Activated T-cell treated with anti-CD3 and anti-CD28 coated beads, Interleukin-2, amount 50 U/mL, for 1 hour (primary cell): ENCODE measurements at places on chromosomes 6 and 20.

DNA sequence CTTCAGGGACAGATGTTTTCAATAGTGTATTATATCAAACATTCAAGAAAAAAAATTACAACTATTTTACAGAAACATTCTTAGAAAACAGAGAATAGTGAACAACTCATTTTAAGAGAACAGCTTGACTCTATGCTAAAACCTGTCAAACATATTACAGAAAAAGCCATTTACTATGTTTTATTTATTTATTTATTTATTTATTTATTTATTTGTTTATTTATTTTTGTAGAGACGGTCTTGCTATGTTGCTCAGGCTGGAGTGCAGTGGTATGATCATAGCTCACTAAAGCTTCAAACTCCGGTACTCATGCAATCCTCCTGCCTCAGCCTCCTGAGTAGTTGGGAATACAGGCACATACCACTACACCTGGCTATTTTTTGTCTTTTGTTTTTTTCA is 317.9 kb upstream of the HTR1E start:
- no peak for DNase-seq

DNA sequence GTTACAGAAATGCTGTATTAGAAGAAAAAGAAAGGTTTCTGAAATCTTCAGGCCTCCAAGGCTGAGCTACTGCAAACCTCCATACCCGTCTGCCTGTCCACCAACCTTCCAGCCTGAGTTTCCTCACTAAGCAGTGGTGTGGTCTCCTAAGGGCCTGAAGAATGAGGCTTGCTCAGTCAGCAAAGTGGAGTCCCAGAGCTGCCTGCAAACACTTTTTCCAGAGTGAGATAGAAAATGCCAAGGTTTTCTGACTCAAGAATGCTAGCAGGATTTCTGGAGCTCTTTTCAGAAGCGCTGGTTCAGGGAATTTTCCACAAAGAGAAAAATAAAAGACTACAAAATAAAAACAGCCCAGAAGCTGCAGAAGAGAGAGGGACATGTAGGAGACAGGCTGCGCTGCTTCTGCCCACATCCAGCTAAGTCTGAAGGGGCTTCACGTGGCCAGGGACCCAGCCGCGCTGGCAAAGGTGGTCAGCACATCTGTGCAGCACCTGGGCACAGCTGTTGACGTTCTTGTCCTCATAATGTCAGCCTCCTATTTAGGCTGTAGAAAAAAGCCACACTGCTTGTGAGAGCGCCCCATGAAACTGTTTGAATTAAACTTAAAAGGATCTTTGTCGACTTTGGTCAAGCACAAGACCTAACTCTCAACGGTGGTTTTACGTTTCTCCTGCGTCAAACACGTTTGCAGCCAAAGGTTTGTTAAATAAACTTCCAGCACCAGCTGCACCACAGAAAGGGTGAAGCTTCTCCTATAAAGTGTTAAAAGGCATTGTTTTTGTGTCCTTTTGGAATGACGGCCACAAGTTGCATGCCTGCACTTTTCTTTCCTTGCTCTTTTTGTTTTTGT is 209.0 kb downstream of the THBS2 start:
- no peak for DNase-seq

DNA sequence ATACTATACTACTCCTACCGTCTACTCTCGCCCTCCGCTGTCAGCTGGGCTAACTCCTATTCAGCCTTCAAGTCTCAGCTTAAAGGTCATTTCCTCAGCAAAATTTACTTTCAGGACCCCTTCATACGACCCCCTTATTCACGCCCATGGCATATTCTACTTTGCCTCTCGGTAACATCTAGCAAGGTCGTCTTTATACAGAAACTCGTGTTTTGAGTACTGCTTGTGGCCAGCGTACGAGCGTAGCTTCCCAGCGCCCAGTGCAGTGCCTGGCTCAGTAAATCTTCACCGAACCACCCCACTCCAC is 546 bp downstream of the CRNKL1 start:
- no peak for DNase-seq

GRCh38 chr6:137762168-137763090 is 104.6 kb upstream of the TNFAIP3 start:
- no peak for DNase-seq

- DNase-seq = no peak
Measured at GRCh38 chr6:133630651-133631050, 258.3 kb upstream of the TCF21 start.

- DNase-seq = no peak
Measured at GRCh38 chr20:50722424-50723155, 8.8 kb upstream of the PARD6B start.

DNA sequence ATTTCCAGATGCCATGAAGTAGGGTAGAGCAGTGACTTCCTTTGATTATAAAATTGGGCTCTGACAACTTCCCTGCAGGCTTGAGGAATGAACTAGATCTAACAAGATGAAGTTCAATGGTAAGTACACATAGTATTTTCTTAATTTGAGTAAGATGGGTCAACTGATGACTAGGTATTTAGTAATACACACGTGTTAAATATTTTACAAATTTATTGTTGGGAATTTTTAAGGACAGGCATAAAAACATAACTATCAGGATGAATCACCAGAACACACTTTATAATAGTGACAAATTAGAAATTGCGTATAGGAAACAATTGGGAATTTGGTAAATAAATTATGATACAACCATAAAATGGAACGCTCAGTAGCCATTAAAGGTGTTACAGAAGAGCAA is 762.4 kb upstream of the SLC35B3 start:
- DNase-seq = no peak

DNA sequence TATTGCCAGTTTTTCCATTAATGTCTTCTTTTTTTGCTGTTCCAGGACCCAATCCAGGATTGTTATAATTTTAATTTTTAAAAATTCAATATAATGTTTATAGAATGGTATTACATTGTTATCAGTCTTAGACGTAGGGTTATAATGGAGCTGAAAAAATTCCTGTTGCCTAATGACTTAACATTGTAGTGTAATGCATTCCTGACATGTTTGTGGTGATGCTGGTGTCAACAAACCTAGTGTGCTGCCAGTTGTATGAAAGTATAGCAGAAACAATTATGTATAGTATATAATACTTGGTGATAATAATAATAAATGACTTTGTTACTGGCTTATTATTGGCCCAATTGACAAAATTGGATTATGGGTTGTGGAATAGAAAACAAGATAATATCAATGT is 30.4 kb downstream of the KIZ start:
- DNase-seq = no peak
